ENCODE measurements at places on chromosomes 16 and 17.
A peak's percentile ranks its signal among the peaks of the same experiment; 100 is the strongest.

DNA sequence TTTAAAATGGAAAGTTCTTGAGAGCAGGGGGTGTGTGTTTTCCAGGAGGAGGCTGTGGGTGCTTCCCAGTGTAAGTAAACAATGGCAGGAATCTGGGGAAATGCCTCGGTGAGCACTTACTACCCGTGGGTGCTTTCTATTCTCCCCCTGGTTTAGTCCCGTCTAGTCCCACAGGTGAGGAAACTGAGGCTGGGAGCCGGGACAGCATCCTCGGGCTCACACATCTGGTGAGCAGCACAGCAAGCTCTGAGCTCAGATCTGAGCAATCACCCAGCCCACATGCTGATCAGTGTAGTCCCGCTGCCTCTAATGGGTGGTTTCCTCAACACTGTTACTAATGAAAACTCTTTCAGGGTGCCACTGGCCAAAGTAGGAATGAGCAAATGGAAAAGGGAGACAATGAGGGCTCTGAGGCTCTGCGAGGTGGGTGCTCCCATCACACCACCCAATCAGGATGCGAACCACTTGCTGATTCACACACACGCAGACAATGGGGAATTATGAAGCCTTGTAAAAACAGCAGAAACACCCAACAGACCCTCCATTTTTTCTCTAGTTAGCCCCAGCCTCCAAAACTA lies 202.6 kb downstream of the PARN start:
- no peak for ATAC-seq

DNA sequence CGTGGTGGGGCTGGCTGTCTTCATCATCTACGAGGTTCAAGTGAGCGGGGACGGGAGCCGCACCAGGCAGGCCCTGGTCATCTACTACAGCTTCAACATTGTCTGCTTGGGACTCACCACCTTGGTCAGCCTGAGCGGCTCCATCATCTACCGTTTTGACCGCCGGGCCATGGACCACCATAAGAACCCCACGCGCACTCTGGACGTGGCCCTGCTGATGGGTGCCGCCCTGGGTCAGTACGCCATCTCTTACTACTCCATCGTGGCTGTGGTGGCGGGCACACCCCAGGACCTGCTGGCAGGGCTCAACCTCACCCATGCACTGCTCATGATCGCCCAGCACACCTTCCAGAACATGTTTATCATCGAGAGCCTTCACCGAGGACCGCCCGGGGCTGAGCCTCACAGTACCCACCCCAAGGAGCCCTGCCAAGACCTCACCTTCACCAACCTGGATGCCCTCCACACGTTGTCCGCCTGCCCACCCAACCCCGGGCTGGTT lies 5.1 kb upstream of the OTOP3 start:
- ATAC-seq, result no peak

DNA sequence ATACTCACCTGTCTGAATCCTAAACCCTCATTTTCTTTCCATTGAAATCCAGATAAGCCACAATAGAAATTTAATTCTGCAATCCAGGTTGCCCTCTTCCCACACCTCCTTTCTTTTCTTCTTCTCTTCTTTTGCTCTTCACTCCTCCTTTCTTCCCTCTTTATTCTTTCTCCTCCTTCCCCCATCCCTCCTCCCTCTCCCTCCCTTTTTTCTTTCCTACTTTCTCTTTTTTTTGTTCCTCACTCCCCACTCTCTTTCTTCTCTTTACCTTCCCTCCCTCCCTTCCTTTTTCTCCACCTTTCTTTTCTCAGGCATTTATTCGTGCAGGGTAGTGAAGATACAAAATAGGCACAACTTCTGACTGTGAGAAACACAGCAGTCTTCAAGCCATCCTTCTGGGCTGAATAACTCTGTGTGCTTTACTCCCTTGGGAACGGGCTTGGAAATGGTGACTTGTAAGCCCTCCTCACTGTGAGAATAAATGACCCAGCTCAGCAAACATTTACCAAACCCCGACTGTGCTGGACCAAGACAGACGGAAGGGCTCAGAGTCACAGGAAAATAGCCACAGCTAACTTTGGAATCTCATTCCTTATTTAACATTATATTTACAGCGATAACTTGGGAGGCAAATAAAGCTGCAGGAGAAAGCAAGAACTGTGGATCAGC lies 140.8 kb downstream of the HAPSTR1 start:
- no peak for ATAC-seq

- ATAC-seq, result no peak
Measured at GRCh38 chr17:8762012-8762411, 3.7 kb upstream of the SPDYE4 start.

DNA sequence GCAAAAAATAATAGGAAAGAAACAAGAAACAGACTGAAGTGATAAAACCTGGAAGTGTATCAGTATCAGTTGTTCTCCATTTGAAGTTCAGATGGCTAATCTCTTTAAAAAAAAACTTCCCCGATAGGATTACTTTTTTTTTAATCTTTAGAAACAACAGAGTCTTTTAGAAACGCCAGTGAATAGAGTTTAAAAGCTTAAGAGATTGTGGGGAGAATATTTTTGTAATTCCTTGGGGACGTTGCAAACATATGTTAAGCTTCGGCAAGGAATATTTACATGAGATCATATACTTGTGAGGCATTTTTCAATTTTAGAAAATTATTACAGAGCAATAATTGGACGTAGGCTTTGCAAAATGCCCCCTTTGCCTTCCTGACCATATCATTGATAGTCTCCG lies 13.2 kb downstream of the MAF start:
- ATAC-seq, result no peak

DNA sequence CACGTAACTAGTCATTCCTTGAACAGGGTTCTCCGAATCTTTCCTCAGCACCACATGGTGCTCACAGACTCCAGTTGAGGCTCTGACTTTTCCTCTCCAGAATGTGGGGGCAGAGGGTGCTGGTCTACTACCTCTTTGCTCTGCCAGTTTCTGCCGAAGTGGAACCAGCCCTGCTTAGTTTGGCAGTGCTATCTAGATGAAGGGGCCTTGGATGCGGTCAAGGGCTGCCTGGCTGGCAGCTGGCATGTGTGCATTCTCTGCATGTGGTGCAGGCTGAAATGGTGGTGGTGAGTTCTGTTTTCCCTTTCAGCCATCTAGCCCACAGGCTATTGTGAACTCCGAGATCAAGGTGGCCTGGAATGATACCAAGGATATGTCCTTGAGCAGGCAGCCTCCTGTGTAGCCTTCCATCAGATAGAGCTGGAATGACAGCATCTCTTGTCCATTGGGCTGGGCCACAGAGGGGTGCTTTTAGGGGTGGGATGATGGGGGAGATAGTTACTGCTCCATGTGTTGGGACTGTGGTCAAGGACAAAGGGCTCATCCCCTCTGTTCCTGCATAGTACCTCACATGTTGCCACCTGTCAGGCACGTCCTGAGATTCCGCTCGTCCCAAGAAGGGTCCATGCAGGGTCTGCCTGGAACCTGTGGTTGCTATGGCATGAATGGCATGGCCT lies 2.0 kb downstream of the DYNLL2 start:
- ATAC-seq, result no peak

- peak; percentile 93 for ATAC-seq
Measured at GRCh38 chr16:53080345-53081031, 25.7 kb downstream of the CHD9 start.

DNA sequence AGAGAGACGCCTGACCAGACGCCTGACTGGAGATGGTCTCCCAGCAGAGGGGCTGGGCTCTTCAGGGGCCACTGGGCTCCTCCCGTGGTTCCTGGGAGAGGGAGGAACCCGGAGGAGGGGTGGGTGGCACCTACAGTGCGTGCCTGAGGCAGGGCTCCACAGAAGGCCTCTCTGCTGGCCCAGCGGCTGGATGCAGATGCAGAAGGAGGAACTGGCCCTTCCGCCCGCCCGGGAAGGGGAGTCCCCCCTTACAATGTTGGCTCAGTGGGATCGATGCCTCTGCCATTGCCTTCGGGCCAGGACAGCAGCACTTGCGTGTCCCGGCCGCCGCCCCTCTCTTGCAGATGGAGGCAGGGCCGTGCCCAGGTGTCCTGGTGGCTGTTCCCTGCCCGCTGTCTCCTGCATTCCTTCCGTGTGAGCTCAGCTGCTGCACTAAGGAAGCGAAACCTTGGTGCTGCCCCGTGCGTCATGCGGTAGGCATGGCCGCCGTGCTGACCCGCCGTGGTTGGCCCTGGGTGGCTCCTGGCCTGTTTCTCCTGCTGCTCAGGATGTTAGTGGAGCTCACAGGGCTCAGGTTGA lies 15.1 kb downstream of the BAIAP2 start:
- peak; percentile 42 for ATAC-seq

- ATAC-seq, result peak; percentile 3
Measured at GRCh38 chr17:49835472-49835871, 12.4 kb downstream of the TAC4 start.

DNA sequence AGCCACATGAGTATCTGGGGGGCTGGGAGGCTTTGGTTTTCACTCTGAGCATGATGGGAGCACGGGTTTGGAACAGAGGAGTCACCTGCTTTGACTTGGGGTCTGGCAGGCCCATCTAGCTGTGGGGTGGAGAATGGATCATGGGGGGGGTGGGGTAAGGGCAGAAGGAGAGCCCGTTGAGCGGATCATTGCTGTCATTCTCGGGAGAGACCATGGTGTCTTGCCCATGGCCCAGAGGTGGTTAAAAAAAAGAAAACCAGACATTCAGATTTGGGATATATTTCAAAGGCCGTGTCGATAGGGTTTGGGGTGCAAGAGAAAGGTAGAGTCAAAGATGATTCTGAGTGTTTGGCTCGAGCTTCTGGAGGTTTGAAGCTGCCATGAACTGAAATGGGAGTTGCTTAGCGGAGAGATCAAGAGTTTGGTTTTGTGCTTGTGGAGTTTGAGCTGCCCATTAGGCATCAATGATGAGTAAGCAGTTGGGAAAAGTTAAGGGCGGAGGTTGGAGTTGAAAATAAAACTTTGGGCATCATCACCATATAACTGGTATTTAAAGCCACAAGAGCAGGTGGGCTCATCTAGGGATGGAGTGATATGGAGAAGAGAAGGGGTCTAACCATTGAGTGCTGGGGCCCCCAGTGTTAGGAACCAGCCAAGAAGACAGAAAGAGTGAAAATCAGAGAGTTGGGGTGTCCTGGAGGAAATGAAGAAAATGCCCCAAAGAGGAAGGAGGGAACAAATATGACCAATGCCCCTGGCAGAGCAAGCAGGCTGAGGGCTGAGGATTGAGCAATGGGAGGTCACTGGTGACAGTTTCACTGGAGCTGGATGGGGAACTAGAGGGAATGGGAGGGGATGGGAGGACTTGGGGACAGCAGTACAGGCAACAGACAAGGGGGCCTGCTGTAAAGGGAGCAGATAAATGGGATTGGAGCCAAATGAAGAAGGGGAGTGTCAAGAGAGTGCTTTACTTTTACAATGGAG lies 1.9 kb downstream of the NOD2 start:
- ATAC-seq, result no peak

- ATAC-seq, result no peak
Measured at GRCh38 chr16:27973678-27974077, 89.8 kb downstream of the GSG1L start.

GRCh38 chr17:32692179-32692578 lies 184.7 kb downstream of the MYO1D start:
- ATAC-seq, result no peak

DNA sequence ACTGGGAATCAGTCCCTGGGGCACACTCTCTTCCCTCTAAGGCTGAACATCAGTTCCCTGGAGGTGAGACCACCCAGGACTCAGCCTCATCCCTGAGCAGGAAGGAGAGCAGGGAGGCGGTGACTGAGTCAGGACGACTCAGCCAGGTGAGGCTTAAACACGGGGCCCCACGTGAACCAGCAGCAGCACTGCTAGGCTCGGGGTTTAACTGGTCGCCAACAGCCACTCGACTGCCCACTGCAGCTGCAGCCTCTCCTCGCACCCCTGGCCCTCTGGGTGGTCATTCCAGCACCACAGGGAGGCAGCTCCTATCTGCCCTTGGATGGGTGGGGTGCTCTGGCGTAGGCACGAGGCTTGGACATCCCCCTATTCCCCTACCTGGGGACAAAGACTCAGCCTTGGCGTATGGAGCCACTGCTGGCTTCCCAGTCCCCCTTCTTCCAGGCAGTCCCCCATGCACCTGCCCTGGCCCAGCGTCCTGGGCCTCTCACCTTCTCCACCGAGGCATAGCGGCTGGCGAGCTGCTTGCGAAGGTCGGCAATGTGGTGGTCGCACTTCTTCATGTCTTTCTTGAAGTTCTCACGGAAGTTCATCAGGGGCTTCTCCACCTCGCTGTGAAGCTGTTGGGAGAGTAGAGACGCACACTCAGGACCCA lies 21.2 kb upstream of the RCVRN start:
- ATAC-seq, result no peak

GRCh38 chr17:59361386-59361785 lies 29.9 kb downstream of the YPEL2 start:
- ATAC-seq, result peak; percentile 72

GRCh38 chr17:35740997-35741931 lies 9.8 kb downstream of the RASL10B start:
- ATAC-seq, result peak; percentile 5

- ATAC-seq, result peak; percentile 55
Measured at GRCh38 chr17:2214047-2214928, 89.3 kb downstream of the SMG6 start.

DNA sequence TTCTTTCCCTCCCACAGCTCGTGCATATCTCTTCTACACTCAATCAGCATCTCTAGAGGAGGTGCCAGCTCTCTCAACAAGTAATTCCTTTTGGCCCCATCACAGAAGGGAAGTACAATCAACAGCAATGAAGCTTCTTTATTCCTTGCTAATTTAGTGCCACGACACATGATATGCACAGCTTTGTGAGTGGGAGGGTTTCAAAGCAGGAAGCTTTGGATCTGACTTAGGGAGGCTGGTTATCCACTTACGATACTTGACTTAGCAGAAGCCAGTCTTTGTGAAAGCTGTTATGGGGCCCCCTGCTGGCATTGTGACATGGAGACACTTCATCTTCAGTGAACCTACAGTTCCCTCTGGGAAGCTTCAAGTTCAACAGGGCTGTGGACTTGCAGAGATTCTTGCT lies 81.0 kb downstream of the TMEM100 start:
- peak; percentile 97 for ATAC-seq

DNA sequence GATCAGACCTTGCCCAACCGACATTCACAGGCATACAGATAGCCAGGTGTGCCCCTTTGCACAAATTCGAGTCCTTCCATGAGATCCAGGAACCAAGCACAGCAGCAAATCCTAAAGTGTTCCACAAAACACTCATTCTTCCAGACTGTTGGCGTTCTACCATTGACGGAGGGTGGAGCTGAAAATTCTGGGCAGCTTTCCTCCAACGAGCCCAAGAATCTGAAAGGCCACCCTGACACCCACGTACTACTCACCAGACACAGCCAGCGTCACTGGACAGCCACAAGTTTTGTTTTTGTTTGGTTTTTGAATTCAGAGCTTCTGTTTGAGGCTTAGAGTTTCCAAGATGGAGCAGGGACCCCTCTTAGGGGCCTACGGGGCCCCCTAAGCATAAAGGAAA lies 83.8 kb downstream of the PMP22 start:
- ATAC-seq, result no peak

GRCh38 chr17:28402224-28402630 lies 3.8 kb downstream of the SLC46A1 start:
- no peak for ATAC-seq

- no peak for ATAC-seq
Measured at GRCh38 chr17:21028192-21028591, 14.6 kb downstream of the USP22 start.
